Stimulated activated CD4-positive, alpha-beta T cell treated with anti-CD3 and anti-CD28 coated beads, TNF-alpha, amount 100 ng/mL, for 4 hours (primary cell): ENCODE measurements at places on chromosomes 12 and 14.

DNA sequence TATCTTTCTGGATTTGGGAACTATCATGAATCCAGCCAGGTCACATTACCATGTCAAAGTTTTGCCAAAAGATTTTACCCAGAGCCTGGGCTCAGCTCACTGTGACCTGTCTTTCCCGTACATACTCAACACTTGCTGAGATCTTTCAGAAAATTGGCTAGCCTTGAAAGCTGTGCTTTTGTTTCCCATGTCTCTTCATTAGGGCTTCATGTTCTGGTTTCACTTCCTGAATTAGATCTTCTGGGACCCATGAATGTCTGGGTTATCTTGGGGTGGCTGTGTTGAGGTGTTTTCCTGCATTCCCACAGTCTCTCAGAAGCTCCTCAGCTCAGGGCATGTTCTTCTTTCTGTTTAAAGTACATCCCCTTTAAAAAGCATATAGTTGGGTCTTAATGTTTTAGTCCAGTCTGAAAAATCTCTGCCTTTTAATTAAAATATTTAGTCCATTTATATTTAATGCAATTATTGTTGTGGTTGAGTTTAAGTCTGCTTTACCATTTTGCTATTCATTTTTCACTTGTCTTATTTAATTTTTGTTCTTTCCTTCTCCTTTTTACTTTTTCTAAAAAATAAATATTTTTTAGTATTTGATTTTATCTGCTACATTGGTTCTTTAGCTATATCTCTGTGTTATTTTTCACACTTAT, 242.7 kb downstream of the VRK1 start:
- no peak for DNase-seq

GRCh38 chr12:122001466-122002209, 20.0 kb upstream of the BCL7A start:
- no peak for DNase-seq

DNA sequence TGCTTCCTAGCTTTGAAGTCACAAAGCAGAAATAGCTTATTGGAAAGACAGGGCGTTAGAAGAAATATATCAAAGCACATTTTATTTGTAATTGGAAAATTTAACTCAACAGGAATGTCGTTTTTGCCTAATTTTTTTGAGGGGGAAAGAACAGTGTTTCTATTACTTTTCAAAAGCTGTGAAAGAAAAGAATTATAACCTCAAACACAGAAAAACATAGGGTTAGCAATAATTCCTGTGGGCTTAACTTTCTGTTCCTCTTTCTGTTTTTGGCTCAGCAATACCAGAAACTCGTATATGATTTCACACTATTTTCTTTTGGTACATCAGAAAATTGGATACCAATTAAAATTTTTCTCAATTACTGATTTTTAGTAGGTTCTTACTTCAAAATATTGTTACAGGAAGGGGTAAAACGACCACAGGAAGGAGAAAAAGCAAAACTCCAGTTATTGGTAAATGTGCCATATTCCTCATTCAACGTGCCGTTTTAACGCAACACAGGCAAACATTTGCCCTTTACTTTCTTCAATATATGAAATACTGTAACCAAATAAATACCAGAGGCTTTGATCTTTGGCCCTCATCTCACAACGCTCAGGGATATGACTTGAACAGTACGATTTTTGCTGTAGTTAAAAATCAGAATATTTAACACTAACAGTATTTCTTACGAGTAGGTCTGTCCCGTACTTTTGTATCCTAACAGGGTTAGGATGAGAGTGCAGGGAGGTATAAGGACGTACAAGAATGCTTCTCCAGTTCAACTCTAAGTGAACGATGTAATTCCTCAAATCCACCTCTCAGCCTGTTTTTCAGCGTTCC, 1.3 kb upstream of the RNU6-7 start:
- no peak for DNase-seq

GRCh38 chr12:114478865-114479264, 72.9 kb upstream of the TBX5 start:
- DNase-seq = no peak

- no peak for DNase-seq
Observed at GRCh38 chr12:126201981-126202537, 1136.8 kb downstream of the AACS start.

DNA sequence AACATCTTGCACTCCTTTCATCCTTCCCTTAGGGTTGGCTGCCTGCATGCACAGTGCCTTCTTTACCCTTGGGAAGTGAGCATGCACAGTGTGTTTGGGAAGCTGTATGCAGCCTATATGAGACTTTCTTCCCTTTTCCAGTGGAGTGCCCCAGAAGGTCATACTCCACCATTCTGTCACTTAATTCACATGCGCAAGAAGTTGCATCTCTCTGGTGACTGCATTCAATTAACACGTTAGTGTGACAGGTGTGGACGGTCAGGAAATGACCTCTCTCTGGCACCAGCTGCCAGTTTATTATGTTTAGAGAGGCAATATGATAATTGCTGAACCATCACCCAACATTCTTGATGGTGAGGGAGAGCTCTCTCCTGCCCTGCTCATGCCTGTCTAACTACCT, 770.0 kb downstream of the FLRT2 start:
- DNase-seq = no peak

GRCh38 chr12:25797386-25797785, 161.1 kb upstream of the RASSF8 start:
- DNase-seq = no peak

DNA sequence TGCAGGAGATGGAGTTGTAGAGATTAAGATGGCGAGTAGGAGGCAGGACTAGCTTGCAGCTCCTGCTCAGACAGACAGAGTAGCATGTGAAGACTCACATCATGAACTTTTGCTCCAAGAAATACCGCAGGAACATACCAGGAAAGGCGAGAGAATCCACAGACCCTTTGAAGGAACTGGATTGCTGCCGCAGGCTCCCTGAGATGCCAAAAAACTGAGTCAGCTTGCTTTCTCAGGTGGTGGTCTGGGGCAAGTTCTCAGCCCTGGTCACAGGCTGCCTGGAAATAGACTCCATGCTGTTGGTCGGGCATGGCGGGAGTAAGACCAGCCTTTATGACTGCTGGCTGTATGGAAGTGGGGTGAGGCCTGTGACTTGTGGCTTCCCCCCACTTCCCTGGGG, 163.6 kb upstream of the NAV3 start:
- DNase-seq = no peak

GRCh38 chr12:94426049-94426448, 33.6 kb downstream of the CEP83 start:
- DNase-seq = no peak

DNA sequence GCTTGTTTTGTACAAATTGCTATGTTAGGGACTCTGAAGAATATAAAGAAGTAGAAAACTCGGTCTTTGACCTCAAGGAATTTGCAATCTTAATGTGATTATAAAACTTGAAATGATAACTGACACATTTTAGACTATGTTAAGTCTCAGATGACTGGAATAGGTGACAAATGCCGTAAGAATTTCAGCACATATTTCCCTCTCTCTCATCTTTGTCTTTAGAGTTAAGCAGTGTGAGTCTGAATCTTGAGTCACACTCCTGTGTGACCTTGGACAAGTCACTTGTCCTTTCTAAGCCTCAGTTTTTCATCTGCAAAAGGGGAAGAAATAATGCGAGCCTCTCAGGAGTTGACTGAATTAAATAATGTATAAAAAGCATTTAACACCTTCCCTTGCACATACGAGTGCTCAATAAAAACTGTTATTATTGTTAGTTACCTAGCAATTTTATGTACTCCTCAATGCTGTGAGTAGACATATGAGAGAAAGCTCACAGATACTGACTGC, 103.7 kb downstream of the DYRK2 start:
- DNase-seq = no peak

DNA sequence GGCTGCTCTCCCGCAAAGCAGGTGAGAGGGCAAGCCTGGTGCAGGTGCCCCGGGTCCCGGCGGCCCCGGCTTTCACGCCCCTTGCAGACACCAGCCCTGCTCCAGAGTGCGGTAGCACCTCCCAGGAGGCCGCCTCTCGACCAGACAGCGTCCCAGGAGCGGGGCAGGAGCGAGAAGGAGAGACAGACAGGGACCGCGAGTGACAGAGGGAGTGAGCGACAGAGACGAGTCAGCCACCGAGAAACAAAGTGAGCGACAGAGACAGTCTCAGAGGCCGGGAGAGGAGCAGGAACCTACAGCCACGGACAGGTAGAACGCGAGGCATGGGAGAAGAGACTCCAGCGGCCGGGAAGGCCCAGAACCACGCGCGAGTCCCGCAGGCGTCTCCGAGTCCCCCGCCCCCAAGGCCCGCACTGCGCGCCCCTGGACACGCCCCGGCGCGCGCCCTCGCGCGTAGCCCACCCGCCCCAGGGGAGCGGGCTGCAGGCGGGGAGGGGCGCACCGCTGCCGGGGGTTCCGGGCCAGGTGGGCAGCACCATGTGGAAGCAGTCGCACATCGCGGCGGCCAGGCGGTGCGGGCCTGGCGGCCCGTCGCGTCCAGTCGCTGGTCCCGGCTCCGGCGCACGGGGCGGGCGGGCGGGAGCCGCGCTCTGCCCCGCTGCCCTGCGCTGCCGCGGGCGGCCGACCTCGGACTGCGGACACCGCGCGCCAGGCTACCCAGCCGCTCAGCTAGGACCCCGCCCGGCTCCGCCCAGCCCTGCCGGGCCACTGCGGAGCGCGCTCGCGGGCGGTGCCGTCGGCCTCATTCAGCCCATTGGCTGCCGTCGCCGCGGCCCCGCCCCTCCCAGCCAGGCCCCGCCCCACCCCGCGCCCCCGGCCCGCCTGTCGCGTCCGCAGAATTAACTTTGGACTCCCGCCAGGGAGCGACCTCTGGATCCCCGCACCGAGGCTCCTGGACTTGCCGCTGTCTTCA, at the start of gene AHNAK2:
Gene AHNAK2 (minus strand): TSS at position 694 of the 973 bp plus-strand sequence. CDS start 137 bp downstream, at position 557.
- no peak for DNase-seq

- DNase-seq = no peak
Observed at GRCh38 chr14:25836636-25837035, 761.2 kb downstream of the NOVA1 start.

- no peak for DNase-seq
Observed at GRCh38 chr12:66662179-66662578, 16.7 kb downstream of the GRIP1 start.

GRCh38 chr12:125684968-125685790, 619.9 kb downstream of the AACS start:
- no peak for DNase-seq
